Hematopoietic multipotent progenitor cell treated with erythropoietin and hydrocortisone succinate and interleukin-3 and kit ligand, for 8 days (in vitro differentiated cells): ENCODE measurements at places on chromosomes 11 and 22.

DNA sequence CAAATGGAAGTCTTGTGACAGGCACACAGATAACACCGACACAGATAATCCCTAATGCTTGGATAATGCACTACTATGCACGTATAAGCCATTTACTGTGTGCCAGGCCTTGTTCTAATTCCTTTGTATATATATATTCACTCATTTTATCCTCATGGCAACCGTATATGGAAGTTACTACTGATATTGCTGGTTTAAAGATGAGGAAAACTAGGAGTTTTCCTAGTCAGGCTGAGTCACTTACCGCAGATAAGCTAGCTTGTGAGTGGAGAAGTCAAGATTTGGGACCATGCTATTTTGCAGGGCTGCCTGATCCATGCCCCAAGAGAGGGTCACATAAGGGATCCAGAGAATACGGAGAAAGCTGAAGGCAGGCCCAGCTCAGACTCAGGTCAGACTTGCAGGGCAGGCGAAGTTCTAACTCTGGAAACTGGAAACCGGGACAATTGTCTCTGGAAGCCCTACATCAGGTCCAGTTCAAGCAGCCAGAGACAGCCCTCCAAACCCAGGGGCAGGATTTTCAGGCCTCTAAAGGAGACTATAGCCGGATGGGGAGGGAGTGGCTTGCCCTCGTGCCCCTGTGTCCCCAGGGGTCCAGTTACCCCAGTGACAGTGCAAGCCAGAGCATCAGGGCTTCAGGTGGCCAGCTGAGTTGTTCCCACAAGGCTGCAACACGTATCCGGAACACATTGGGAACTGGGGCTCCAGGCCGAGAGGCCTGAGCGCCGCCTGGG is 534.8 kb downstream of the INSC start:
- DNase-seq = no peak

DNA sequence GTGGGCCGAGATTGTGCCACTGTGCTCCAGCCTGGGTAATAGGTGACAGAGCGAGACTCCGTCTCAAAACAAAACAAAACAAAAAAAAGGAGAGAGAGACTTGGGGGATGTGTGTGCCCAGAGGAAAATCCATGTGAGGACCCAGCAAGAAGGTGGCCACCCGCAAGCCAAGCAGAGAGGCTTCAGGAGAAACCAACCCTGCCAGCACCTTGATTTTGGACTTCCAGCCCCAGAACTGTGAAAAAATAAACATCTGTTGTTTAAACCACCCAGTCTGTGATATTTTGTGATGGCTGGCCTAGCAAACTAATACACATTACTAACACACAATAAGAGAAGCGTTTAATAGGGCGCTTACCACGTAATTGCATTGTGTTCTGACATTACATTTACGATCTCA is 21.2 kb downstream of the TXN2 start:
- DNase-seq = no peak

DNA sequence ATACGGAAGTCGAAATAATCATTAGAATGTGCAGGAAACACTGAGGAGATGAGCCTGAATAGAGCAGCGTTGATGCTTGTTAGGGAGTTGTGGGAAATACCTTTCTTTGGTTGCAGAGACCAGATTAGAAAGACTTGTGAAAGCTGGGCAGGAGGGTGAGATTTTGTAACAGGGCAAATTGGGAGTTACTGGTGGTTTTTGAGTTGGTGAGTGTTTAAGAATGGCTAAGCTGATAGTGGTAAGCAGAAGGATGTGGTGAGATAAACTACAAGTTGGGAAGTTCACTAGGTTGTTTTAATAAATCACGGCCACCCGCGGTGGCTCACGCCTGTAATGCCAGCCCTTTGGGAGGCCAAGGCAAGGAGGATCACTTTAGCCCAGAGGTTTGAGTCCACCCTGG is 34.4 kb downstream of the MCAM start:
- peak; percentile 21 for DNase-seq

DNA sequence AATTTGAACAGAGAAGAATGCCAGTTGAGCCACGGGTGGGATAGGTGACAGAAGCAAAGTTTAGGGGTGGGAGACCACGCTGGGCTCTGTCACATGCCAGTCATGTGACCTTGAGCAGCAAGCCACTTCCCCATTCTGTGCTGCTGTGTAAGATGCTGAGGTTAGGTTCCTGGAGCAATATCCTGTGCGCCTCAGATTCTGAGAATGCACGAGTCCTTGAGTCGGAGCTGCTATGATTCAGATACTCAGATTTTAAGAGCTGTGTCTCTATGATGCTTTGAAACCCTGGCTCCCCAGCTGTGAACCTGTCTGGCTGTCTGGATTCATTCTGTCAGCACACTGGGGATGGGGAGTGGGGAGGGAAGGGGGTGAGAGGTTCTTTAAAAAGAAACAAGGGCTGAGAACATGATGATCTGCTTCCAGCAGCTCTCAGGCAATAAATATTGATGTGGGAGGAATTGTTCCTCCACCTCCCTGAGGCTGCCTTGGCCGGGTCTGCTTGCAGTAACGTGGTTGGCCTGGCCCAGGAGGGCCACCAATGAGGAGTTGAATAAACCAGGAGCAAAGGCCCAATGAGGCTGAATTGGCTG is 24.0 kb downstream of the SLCO2B1 start:
- no peak for DNase-seq

GRCh38 chr11:122843281-122844141 is 5.2 kb downstream of the CRTAM start:
- DNase-seq = no peak

DNA sequence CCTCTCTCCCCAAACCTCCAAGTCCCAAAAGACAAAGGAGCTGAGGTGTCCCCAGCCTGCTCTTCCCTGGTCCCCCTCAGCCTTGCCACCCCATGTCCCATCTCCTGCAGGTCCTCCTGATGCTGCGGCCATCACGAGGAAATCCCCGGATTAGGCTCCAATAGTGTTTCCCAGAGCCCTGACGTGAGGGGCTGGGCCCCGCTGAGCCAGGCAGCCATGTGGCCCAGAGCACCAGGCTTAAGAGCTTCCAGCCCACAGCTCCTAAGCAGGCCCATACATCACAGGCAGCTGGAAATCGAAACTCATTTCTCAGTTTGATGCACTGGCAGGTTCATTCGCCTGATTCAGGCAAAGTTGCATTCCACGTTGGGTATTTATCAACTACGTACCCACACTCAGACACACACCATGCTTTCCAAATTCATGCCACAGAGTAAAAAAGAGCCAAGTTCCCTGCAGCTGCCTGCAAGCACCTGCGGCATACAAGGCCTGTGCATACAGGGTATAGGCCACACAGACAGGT is 114.2 kb downstream of the CHST1 start:
- DNase-seq = no peak

DNA sequence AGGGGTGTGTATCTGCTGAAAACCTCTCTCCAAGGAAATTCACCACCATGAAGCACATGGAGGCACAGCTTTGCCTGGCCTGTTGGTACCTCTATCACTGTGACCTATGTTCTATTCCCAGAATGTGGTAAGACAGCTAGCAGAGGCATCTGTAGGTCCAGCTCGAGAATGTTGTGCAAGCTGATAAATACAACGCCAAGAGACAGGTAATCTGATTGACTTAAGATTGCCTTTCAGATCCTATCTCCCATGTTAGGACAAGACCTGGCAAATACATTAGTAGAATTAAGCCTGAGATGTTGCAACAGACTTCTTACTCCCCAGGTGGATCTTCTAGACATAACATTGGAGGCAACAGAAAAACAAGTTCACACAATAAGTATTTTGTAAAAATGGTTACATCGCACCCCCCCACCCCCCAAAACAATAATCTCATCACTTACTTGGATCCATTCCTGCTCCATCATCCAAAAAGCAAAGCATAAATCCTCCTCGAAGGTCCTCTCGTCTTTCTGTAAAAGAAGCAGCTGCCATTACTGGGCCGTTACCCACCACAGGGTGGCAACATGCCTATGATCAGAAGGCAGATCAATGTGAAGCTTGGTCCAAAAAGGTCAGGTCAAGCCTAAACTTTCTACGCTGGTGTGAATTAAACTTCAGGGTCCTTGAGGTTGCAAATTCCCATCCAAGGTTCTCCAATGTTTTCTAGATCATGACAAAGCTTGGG is 18.5 kb downstream of the MORC2 start:
- no peak for DNase-seq

- no peak for DNase-seq
Measured at GRCh38 chr22:33350491-33350890, 292.3 kb upstream of the SYN3 start.

DNA sequence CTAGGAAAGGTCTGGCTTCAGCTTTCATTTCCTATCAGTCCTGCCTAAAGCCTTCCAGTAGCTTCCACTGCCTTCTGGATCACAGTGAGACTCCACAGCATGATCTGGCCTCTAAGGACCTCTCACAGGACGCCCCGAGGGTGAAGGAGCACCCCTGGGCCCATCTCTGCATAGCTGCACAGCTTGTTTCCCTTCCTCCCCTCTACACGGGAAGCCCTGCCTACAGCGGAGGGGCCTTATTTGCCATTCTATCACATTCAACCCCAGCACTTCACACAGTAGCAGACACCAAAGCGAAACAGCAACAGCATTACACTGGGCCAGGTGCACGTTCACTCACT is 162.3 kb upstream of the GRK3 start:
- no peak for DNase-seq

- DNase-seq = peak; percentile 25
Measured at GRCh38 chr11:45704635-45705034, 39.2 kb upstream of the CHST1 start.

- no peak for DNase-seq
Measured at GRCh38 chr22:43291381-43291780, 51.8 kb downstream of the SCUBE1 start.

- DNase-seq = no peak
Measured at GRCh38 chr11:80616070-80616800, 1175.4 kb upstream of the TENM4 start.

GRCh38 chr11:26193694-26194365 is 138.1 kb upstream of the ANO3 start:
- no peak for DNase-seq

- DNase-seq = no peak
Measured at GRCh38 chr11:115333121-115333520, 171.1 kb downstream of the CADM1 start.

- DNase-seq = no peak
Measured at GRCh38 chr11:86355256-86355655, 19.4 kb upstream of the CCDC81 start.

DNA sequence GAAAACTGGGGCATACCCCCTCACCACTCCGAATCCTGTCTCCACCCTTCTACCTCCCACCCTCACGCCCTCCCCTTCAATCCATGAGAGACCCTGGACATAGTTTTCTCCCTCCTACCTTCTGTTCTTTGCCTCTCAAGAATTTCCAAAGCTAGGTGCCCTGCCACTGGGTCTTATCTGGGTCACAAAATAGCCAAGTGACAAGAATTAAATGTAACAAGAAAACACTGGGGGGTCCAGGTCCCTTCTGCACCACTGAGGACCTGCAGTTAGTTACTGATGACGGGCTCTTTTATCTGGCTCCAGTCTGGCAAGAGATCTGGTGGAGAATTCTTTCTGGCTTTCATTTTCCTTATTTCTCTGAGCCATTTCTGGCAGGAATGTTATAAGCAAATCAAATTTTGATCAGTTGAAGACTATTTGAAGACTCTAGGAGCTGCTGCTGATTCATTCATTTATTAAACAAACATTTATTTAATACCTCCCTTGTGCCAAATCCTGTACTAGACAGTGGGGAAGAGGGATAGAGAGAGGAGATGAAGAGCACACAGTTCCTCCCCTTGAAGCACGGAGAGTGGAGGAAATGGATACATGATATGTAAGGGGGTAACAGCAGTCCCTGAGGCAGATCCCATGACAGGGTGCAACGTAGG is 135.2 kb downstream of the RRAS2 start:
- no peak for DNase-seq

- no peak for DNase-seq
Measured at GRCh38 chr22:39913886-39914285, 13.0 kb downstream of the GRAP2 start.

DNA sequence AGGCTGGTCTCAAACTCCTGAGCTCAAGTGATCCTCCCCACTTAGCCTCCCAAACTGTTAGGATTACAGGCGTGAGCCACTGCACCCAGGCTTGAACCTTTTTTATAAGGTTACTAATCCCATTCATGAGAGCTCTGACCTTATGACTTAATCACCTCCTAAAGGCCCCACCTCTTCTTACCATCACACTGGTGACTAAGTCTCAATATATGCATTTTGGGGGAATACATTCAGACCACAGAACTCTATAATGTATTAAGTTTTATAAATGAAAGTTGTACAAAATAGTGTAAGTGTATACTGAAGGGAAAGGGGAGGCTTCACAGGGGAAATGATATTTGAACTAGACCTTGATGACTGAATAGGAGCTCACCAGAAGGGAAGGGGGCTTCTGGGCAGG is 28.4 kb upstream of the RBFOX2 start:
- no peak for DNase-seq

DNA sequence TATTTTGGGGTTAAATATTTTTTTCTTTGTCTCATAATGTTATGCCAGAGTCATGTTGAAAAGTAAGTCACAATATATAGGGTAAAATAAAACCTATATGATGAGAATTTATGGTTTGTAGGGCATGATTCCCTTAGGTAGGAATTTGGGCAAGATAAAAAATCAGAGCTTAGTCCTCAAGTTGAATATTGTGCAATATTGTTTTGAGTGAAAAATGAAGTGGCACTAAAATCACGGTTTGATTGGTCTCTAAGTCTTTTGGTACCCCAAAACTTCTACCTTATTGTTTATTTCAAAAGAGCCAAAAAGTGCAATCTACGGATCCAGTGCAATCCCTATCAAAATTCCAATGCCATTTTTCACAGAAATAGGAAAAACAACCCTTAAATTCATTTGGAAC is 1.6 kb upstream of the MRPL16 start:
- no peak for DNase-seq

- no peak for DNase-seq
Measured at GRCh38 chr22:35782504-35782903, 64.8 kb downstream of the APOL5 start.

GRCh38 chr22:19394274-19395050 is 37.1 kb downstream of the HIRA start:
- DNase-seq = no peak
